ENCODE measurements at places on chromosomes 4 and X. TPM values are rescaled to one million over a fixed set of nuclear protein-coding genes. Genes with fewer than 3 reads are reported as not detected.

The TKTL2 gene
- total RNA-seq = not detected

The CTSO gene
- total RNA-seq = 3.7 TPM

The GAGE12J gene
- not detected for total RNA-seq

The GPR173 gene
- total RNA-seq = not detected

The GPM6B gene
- total RNA-seq = not detected

The CFI gene
- not detected for total RNA-seq

The ENAM gene
- not detected for total RNA-seq

The GLUD2 gene
- 0.31 TPM for total RNA-seq

The CSAG2 gene
- not detected for total RNA-seq

The ATP1B4 gene
- not detected for total RNA-seq

The BGN gene
- not detected for total RNA-seq

The CXorf58 gene
- not detected for total RNA-seq

The UGT2B17 gene
- total RNA-seq = not detected

The CNGA1 gene
- not detected for total RNA-seq

The C4orf51 gene
- not detected for total RNA-seq

The INTS12 gene
- total RNA-seq = 19.9 TPM

The DDX3X gene
- 610 TPM for total RNA-seq

The HELT gene
- not detected for total RNA-seq

The WDR17 gene
- total RNA-seq = 0.47 TPM

The RNF175 gene
- total RNA-seq = 1.8 TPM

The NDST3 gene
- total RNA-seq = not detected

The P2RY10 gene
- 85.3 TPM for total RNA-seq

The BEX4 gene
- total RNA-seq = 61.0 TPM

The CDS1 gene
- 0.89 TPM for total RNA-seq

The NSG1 gene
- 10.3 TPM for total RNA-seq

The SYN1 gene
- total RNA-seq = 0.27 TPM

The BANK1 gene
- 0.20 TPM for total RNA-seq

The MED28 gene
- 50.5 TPM for total RNA-seq

The HSPA4L gene
- total RNA-seq = not detected

The VSIG4 gene
- total RNA-seq = 0.11 TPM

The CTAG2 gene
- total RNA-seq = not detected
